Left colon (tissue), 2 donors: ENCODE measurements at places on chromosomes 12 and 14.

DNA sequence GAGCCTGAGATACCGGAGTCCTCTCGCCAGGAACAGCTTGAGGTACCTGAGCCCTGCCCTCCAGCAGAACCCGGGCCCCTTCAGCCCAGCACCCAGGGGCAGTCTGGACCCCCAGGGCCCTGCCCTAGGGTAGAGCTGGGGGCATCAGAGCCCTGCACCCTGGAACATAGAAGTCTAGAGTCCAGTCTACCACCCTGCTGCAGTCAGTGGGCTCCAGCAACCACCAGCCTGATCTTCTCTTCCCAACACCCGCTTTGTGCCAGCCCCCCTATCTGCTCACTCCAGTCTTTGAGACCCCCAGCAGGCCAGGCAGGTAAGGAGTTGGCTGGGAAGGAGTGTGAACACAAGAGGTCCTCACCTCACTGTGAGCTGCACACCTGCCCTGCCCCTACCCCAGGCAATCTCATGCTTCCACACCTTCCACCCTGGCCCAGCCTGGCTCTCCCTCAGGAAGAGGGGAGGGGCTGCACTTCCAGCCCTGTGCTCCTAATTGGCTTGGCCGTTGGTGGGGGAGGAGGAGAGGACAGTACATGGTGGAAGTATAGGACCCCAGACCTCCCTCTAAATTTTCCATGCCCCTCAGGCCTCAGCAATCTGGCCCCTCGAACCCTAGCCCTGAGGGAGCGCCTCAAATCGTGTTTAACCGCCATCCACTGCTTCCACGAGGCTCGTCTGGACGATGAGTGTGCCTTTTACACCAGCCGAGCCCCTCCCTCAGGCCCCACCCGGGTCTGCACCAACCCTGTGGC lies 6.2 kb downstream of the C1QL4 start:
- DNase-seq, result no peak

- no peak for DNase-seq
These were observed 24.4 kb upstream of the HSP90B1 start for GRCh38 chr12:103905730-103906349.

DNA sequence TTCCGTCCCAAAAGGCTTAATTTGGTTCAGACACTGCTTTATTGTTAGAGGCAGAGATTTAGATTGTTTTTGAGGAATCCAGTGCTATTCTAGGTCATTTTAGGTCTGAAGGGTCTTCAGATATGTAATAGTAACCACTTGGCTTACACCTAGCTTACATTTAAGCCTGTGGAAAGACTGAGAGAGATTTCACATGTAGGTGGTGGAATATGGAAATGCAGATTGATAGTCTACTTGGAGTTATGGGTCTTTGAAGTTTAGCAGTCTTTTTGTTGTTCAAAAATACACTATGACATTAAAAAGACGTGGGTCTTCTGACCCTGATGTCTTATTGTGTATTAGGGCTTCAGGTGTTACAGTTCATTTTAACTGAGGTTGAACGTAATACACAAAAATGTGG lies 51.4 kb upstream of the CCT2 start:
- DNase-seq, result no peak

- no peak for DNase-seq
These were observed 5.6 kb downstream of the TCTN1 start for GRCh38 chr12:110619534-110619953.

DNA sequence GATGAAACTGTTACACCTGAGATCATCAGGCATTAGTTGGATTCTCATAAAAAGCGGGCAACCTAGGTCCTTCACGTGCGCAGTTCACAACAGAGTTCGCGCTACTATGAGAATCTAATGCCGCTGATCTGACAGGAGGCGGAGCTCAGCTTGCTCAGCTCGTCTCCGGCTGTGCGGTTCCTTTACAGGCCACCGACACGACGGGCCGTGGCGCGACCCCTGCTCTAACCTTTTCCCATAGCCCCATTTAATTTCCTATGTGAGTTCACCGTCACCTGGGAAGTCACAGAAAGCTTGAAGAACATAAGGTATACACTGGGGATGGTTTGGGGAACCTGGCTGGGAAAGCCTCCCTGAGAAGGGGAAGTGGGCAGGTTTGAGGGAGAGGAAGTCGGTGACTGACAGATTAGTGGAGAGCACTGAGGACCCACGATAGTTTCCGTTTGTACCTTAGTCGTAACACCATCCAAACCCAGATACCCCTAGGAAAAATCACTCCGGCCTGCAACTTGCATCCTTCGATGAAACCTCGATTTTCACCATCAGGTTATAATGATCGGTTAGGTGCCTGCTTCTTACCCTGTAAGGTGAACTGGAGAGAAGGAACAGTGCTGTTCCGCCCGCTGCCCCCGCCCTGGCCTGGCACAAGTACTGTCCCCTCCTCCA lies 2.8 kb upstream of the AAAS start:
- peak; percentile 46 for DNase-seq

DNA sequence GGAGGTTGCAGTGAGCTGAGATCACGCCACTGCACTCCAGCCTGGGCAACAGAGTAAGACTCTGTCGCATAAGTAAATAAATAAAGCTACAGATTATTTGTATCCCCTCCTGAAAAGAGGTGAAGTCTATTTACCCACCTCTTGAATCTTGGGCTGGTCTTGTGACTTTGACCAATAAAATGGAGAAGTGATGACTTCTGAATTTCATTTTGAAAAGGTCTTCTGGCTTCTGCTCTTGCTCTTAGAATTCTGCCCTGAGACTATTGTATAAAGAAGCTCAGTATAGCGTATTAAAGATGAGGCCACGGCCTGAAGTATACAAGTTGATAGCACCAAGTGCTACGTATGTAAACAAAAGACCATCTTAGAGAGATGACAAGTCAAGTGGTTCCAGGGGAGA lies 88.3 kb upstream of the AMN1 start:
- no peak for DNase-seq

GRCh38 chr14:20387576-20387975 lies 25.7 kb downstream of the TEP1 start:
- no peak for DNase-seq

GRCh38 chr12:32780071-32780470 lies 24.4 kb upstream of the YARS2 start:
- DNase-seq, result no peak

DNA sequence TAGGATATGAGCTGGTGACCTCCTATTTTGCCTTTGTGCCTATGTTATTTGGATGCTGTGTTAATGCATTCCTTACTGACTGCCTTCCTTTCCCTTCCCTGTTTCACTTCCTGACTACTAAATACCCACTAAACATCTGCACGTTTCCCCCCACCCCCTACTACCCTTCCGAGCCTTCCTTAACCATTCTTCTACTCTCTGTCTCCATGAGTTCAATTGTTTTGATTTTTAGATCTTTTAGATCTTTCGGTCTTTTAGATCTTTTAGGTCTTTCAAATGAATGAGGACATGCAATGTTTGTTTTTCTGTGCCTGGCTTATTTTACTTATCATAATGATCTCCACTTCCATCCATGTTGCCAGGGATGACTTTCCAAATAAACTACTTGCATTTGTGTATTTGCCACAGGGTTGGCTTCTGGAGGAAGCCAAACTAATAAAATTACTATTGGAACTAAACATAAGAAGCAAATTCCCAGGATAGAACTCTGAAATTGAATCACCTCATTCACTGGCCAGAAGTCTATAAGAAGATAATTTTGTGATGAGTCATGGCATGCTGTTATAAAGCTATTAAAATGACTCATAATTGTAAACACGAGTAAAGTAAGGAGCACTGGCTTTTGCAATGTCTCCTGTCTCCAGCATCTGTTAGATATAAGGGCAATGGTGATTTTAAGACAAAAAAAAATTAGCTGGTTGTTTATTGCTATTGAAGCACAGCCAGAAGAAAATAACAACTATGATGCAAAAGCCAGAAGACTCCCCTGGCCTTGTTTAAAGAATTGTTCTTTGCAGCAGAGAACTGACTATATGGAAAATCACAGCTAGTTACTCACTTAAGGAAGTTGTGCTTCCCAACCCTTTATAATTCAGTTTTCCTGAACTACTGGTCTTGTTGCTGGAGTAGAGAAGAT lies 586.3 kb downstream of the LRFN5 start:
- no peak for DNase-seq

DNA sequence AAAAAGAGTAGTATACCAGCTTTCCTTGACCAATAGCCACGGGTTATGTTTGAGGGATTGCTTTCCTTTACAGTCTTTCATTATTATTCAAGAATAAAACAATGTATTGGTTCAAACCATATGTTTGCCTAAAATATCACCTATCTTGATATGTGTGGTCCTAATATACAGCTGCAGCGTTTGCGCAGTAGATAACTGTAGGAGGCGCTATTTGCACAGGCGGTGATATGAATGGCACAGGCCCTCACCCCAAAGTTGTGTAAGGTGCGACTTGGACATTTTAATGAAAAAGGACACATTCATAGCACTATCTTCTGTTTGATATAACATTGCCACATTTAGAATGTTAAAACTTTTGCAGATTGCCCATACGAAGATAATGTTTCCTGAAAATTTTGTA lies 298.4 kb downstream of the TRHDE start:
- DNase-seq, result no peak

- DNase-seq, result no peak
These were observed 16.7 kb downstream of the EPS8 start for GRCh38 chr12:15772405-15773018.

DNA sequence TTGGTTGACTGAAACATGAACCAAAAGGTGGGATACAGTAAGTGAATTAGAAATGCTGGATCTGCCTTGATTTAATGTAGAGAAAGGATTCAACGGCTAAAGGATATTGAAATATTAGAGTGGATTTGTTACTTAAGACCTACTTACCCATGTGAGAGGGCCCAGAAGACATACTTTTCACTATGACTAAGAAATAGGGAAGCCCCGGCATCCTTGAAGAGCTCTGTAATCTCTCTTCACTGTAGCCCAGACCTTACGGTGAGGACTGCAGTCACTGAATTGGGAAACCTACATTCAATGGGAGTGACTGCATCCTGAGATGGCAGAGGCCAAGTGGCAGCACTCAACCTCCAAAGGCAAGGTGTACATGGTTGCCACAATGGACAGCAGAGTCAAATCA lies 52.5 kb downstream of the KANSL2 start:
- DNase-seq, result no peak

- DNase-seq, result no peak
These were observed 38.1 kb upstream of the PCED1B start for GRCh38 chr12:47041327-47041726.
